ENCODE measurements at places on chromosomes 4 and X. TPM values are rescaled to one million over a fixed set of nuclear protein-coding genes. Genes with fewer than 3 reads are reported as not detected.

GRCh38 chr4:80144676-80145470 is 52.4 kb upstream of the PRDM8 start:
- no peak for DNase-seq

The AKAP17A gene
- total RNA-seq: 10.9 TPM

The INTU gene
- 2.6 TPM for total RNA-seq

The FAM47A gene
- not detected for total RNA-seq

DNA sequence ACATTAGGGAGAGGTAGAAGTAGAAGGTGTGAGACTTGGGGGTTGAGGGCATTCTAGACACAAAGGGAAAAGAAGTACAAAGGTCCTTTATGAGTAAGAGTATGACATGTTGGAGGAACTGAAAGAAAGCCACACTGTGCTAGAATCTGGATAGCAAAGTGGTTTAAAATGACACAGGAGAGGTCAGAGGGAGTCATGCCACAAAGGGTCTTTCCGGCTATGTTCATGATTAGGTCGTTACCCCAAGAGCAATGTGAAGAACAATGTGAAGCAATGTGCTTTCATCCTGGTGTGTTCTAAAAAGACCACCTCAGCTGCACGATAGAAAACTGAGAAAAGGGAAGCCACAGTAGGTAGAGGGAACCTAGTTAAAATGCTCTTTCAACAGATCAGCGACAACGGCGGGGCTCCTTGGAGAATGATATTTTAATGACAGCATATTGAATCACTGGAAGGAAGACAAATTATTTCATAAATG is 29.2 kb downstream of the SMIM14 start:
- no peak for DNase-seq
